ENCODE measurements at places on chromosomes 4 and X.

- DNase-seq, result no peak
Measured at GRCh38 chr4:7073526-7074390, 5.9 kb upstream of the GRPEL1 start.

GRCh38 chr4:166413356-166413755 lies 540.3 kb downstream of the TLL1 start:
- no peak for DNase-seq

- no peak for DNase-seq
Measured at GRCh38 chr4:100979736-100980135, 367.6 kb downstream of the PPP3CA start.

DNA sequence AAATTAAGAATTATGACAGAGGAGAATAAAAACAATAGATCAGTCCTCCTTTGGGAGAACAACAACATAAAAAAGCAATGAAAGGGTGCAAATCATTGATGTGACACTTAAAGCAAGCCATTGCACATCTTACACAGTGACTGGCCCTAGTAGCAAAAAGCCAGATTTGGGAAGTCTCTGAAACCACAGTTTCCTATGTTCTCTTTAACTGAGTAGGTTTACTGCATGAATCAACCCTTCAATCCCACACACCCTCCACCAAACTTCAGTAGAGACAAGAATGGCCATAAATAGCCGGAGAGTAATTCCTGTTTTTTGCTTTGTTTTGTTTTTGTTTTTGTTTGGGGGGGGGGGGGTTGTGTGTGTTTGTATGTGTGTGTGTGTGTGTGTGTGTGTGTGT lies 180.8 kb downstream of the VEGFC start:
- no peak for DNase-seq

DNA sequence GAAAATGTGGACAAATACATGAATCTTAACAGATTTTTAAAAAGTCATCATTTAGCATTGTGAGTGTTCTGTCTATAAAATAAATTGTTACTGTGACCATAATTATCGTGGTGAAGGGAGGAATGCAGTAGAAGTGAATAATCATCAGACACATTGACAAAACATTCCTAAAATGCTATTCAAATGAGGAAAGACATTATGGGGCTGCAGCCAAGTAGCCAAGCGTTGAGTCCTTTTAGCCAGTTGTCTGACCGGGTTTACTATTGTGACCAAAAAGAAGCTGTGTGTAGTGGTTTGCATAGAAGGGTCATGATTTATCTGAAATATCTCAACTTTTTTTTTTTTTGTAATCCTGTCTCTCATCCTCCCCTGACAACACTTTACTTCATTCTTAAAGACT lies 19.5 kb downstream of the WWC2 start:
- no peak for DNase-seq

DNA sequence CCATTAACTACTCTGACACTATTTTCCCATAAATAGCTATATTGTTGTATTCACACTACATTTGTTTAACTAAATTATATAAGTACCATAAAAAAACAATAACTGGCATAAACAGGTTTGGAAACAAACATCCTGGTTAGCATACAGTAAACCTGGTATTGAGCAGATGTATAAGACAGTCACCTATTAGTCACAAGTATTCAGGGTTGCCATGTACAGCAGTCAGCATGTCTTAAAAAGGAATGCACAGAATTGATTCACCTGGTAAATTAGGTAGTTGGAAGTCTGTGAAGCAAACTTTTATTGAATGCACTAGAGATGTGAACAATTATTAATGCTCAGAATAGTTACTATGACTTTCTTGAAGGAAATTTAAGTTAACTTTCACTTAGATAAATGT lies 137.9 kb downstream of the FAM13A start:
- DNase-seq, result no peak

DNA sequence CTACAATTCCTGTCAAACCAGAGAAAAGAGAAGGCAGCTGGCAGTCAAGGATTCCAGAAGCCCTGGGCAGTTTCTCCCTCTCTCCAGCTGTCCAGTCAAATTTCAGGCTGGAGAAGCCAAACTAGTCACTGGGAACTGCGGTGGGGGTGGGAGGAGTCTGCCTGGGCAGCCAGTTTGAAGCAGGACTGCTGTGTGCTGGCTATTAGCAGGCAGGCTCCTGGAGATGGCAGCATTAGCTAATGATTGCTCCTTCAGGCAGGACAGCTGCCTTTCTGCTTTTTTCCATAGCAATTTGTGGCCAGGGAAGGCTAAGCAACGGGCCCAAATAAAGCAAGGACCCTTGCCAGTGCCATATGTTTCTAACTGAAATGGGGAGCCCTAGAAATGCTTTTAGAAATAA lies 44.7 kb upstream of the FGF13 start:
- no peak for DNase-seq

GRCh38 chrX:136210243-136210642 lies 41.0 kb downstream of the MAP7D3 start:
- DNase-seq, result no peak

DNA sequence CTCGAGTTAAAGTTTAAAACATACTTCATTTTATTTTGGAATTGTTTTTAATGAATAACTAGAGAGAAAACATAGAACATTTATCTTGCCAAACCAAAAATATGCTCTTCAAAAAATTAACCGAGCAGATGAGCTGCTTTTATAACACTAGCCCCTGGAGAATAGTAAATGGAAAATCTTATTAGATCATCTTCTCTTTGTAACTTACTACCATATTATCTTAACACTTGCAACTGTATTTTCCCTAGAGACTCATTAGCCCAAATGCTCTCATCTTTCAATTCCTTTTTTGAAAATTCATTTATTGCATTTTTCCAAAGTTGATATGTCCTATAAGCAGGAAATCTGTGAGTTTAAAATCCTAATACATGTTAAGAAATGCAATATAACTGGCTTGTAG lies 143.3 kb downstream of the CAMK2D start:
- no peak for DNase-seq

- DNase-seq, result peak; percentile 7
Measured at GRCh38 chr4:87150498-87151261, 69.7 kb downstream of the KLHL8 start.

GRCh38 chr4:37981425-37981824 lies 21.2 kb downstream of the PTTG2 start:
- DNase-seq, result no peak

DNA sequence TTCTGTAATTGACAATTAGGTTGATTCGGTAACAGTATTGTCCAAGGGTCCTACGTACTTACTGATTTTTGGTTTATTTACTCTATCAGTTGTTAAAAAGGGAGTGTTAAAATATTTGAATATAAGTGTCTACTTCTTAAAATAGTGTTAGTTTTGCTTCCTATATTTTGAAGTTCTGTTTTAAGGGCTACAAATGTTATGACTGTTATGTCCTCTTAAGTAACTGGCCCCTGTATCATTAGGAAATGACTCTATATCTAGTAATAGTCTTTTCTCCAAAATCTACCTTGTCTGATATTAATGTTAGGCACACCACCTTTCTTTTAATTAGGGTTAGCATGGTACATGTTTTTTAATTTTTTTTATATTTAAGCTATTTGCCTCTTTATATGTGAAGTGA lies 30.1 kb downstream of the ANKRD50 start:
- no peak for DNase-seq

DNA sequence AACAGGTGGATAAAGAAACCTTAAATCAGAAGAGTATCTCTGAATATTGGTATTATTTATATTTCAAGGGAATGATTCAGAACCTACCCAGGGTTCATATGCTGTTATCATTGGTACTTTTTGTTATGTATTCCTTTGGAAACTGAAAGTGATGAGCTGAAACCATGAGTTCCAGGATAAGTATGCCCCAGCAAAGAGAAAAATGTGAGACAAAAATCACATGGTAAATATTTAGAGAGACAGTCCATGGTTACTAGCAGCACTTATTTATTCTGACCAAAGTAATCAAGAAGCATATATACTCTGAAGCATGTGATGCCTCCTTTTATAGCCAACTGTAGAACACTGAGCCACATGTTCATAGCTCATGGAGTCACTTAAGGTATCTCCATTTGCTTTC lies 277.7 kb downstream of the ARAP2 start:
- DNase-seq, result no peak

GRCh38 chr4:53055274-53055673 lies 193.2 kb downstream of the RASL11B start:
- DNase-seq, result no peak

DNA sequence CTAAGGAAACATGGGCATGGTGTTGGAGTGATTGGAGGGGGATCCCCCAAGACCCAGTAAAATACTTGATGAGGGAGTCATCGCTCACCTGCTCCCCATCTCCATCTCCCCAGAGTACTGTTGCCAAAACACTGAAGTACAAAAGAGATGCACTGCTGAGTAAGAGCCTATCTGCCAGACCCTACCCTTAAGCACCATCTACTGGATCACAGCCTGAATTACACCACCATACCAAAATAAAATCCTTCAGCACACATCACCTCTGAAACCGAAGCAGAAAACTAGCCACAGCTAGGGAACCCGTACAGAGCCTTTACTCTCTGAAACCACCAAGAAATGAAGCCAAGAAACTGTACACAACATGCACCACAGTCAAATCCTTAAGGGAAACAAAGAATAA lies 466.3 kb upstream of the ACTRT1 start:
- no peak for DNase-seq

DNA sequence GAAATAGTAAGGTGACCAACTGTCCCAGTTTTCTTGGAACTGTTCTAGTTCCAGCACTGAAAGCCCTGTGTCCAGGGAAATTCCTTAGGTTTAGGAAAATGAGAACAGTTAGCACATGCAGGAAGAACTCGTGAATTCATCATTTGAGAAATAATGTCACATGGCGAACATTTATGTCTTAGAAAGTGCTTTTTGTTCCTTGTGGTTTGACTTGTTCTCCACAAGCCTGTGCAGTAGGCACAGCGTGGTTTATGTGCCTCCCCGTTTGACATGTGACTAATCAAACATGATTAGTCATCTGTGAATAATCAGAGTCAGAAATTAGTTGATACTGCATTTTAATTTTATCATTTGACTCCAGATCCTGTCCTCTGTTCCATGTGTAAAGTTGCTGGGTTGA lies 556.0 kb upstream of the CPEB2 start:
- no peak for DNase-seq

DNA sequence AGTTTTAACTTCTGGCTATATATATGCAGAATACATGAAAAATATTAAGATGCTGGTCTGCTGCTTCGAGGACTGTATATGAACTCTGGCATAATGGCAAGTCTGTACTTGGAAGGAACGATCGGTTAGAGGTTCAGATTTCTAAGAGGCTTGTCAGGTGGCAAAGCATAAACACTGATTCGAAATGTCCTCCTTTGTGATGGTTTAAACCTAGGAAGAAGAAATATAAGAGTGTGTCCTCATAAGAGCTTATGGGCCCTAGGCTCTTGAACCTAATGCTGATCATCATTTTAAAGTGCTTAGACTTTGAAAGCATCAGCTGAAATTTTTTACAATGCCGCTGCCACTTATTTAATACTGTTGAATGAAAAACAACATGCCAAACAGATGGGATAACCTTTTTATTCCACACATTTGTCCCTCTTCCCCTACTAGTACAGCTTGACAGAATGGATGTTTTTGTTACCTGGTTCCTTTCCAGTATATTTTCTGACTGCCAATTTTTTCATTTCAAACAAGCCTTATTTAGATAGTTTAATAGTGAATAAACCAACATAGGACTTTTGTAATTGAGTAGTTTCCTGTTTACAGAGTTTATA lies 8.8 kb downstream of the SPRY1 start:
- DNase-seq, result no peak

DNA sequence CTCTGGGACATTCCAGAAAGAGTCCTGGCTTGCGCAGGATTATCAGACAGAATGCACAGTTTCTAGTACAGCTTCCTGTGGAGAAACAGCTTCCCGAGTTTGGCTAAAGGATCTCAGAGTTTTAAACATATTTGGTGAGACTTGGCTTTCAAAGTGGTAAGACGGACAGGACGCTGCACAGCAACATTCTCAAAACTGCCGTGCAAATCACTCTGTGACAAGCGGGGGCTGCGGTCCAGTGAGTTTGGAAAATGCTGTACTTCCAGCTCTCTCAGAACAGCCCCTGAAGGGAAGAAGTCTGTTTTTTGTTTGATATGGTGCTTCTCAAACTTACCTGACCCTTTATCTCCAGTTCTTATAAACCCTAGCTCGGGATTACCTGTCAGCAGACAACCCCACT lies 18.1 kb downstream of the LGI2 start:
- no peak for DNase-seq

- DNase-seq, result no peak
Measured at GRCh38 chr4:155603360-155603891, 63.2 kb upstream of the GUCY1A1 start.

DNA sequence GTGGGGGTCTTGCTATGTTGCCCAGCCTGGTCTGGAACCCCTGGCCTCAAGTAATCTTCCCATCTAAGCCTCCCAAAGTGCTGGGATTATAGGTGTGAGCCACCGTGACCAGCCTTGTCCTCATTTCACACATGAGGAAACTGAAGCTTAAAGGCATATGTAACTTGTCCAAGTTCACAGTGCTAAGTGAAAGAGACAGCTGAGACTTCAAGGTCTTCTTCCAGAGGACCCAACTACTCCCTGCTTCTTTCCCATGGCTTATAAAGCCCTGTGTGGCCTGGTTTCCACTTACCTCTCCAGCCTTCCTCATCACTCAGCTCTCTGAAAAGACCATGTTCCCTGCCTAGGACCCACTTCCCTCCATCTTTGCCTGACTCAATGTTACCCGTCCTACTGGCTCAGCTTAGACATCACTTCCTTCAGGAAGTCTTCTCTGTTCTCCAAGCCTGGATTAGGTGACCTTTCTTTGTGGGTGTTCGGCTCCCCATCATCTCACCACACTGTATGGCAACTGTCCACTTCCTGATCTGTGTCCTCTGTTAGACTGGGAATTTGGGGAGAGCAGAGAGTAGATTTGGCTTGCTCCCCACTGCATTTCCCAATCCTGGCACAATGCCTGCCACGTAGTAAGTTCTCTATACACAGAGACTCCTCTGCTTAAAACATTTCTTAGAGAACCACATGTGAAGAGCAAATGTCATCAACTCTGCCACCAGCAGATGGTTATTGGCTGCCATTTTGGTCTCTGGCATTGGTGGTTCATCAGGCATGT lies 30.4 kb upstream of the LAMP2 start:
- DNase-seq, result no peak

GRCh38 chrX:109384699-109385098 lies 97.2 kb downstream of the GUCY2F start:
- DNase-seq, result no peak

GRCh38 chrX:78092296-78092695 lies 11.8 kb upstream of the PGK1 start:
- no peak for DNase-seq

- no peak for DNase-seq
Measured at GRCh38 chrX:49214416-49214815, 14.4 kb upstream of the SYP start.
